ENCODE measurements at places on chromosomes 1 and 21. TPM values are rescaled to one million over a fixed set of nuclear protein-coding genes. Genes with fewer than 3 reads are reported as not detected.

TDRD10 gene
- total RNA-seq: not detected

SWT1 gene
- 9.4 TPM for total RNA-seq

NBPF9 gene
- total RNA-seq: 25.0 TPM

NID1 gene
- total RNA-seq: 0.05 TPM

ARHGEF16 gene
- total RNA-seq: 0.16 TPM

VCAM1 gene
- not detected for total RNA-seq

ARHGEF11 gene
- total RNA-seq: 4.7 TPM

VANGL2 gene
- total RNA-seq: not detected

OR2T2 gene
- total RNA-seq: not detected

CLCA4 gene
- not detected for total RNA-seq

CELA2B gene
- not detected for total RNA-seq

PM20D1 gene
- total RNA-seq: 0.32 TPM

S100A8 gene
- total RNA-seq: not detected

GBP7 gene
- not detected for total RNA-seq

PDZK1 gene
- total RNA-seq: 0.82 TPM

P3H1 gene
- total RNA-seq: 24.5 TPM

CD244 gene
- total RNA-seq: 0.48 TPM

ATP5PO gene
- 227 TPM for total RNA-seq

ARHGAP29 gene
- not detected for total RNA-seq

OR2L13 gene
- not detected for total RNA-seq

DUSP23 gene
- 26.5 TPM for total RNA-seq

ZNF326 gene
- 18.4 TPM for total RNA-seq

NCAM2 gene
- total RNA-seq: not detected

CASZ1 gene
- total RNA-seq: 4.3 TPM

TNFAIP8L2 gene
- total RNA-seq: 22.9 TPM

S100A7A gene
- total RNA-seq: not detected

CFAP107 gene
- not detected for total RNA-seq

TNFSF4 gene
- total RNA-seq: 2.5 TPM

IQCC gene
- total RNA-seq: 5.5 TPM

ADCY10 gene
- 0.98 TPM for total RNA-seq

ATP1A2 gene
- total RNA-seq: not detected

OR2L3 gene
- total RNA-seq: not detected

ECM1 gene
- total RNA-seq: 2.0 TPM

KISS1 gene
- total RNA-seq: not detected

ZNF496 gene
- total RNA-seq: 4.3 TPM

PROK1 gene
- total RNA-seq: not detected

CD52 gene
- total RNA-seq: 542 TPM

GLMN gene
- 25.8 TPM for total RNA-seq

FCGR3A gene
- total RNA-seq: not detected

FCRLB gene
- not detected for total RNA-seq

ERG gene
- not detected for total RNA-seq

IGSF9 gene
- total RNA-seq: not detected

MR1 gene
- total RNA-seq: 26.1 TPM

CYP2J2 gene
- 0.87 TPM for total RNA-seq

KANK4 gene
- not detected for total RNA-seq

NEGR1 gene
- total RNA-seq: not detected

SYPL2 gene
- total RNA-seq: not detected

DIO1 gene
- total RNA-seq: not detected

OR2T12 gene
- not detected for total RNA-seq

MYCL gene
- total RNA-seq: not detected

OR14A2 gene
- not detected for total RNA-seq

NBPF6 gene
- total RNA-seq: not detected

PLEKHN1 gene
- 2.8 TPM for total RNA-seq

CRYBG2 gene
- total RNA-seq: 13.6 TPM

PAQR6 gene
- total RNA-seq: 10.9 TPM

GCSAML gene
- total RNA-seq: not detected
